ENCODE measurements at places on chromosomes 3 and 15. TPM values are rescaled to one million over a fixed set of nuclear protein-coding genes. Genes with fewer than 3 reads are reported as not detected.

The P2RY13 gene
- total RNA-seq, result 2.2 TPM

The ZNF80 gene
- 0.19 TPM for total RNA-seq

The GRAMD2A gene
- 0.24 TPM for total RNA-seq

The RASGRF1 gene
- total RNA-seq, result 0.13 TPM

The CFAP91 gene
- 2.2 TPM for total RNA-seq

The MITF gene
- 27.7 TPM for total RNA-seq
